ENCODE measurements at places on chromosomes 7 and 10. TPM values are rescaled to one million over a fixed set of nuclear protein-coding genes. Genes with fewer than 3 reads are reported as not detected.
A peak's percentile ranks its signal among the peaks of the same experiment; 100 is the strongest.

DNA sequence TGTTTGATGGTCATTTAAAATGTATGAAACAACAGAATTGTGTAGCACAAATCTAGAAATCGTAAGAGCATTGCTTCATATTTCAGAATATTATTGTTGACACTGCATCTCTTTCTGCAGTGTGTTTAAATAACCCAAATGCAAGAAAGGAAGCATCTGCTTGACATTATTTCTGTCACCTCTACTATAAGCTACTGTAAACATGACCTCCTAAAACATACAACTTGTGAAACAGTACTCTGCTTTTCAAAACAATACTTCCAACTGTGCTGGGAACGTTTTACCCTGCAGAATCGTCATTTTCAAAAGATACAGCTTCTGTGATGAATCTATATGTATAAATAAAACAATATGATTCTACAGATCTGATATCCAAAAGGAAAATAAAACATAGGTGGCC lies 82.0 kb downstream of the RNF133 start:
- H3K27ac ChIP-seq: no peak overlapping the region
- no peak for DNase-seq
- H3K4me3 ChIP-seq: no peak overlapping the region
- no peaks in the 10 kb centered on the region for H3K27me3 ChIP-seq
- peaks cover 7% of the 10 kb centered on the region for H3K36me3 ChIP-seq
- no peaks in the 10 kb centered on the region for H3K4me1 ChIP-seq

The DNAH11 gene
- 9.7 TPM for total RNA-seq

The ZNF33B gene
- 20.2 TPM for total RNA-seq

- no peaks in the 10 kb centered on the region for H3K36me3 ChIP-seq
- no peak for DNase-seq
- H3K27ac ChIP-seq: no peak overlapping the region
- no peaks in the 10 kb centered on the region for H3K4me1 ChIP-seq
Measured at GRCh38 chr7:121547544-121548092, 151.5 kb upstream of the FAM3C start.

DNA sequence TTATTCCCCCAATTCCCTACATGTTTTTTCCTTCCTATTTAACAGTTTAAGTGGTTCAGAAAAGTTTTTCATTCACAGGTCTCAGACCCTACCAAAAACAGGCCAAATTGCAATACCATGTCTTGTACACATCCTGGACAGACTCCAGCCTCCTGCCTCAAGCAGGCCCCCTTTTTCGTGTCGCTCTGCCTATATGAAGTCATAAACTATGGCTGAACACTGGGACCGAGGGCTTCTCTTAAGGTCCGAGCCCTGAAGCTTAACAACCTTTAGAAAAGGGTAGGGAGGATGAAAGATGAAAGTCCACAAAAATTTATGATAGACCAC lies 1.4 kb downstream of the FBXW4 start:
- no peaks in the 10 kb centered on the region for H3K36me3 ChIP-seq
- H3K27ac ChIP-seq: peak overlapping the region; percentile 99
- H3K27me3 ChIP-seq: no peaks in the 10 kb centered on the region
- peaks cover 46% of the 10 kb centered on the region for H3K4me1 ChIP-seq
- peak overlapping the region; percentile 80 for H3K4me3 ChIP-seq
- DNase-seq: no peak

- no peak for DNase-seq
- H3K4me3 ChIP-seq: no peak overlapping the region
- H3K27ac ChIP-seq: peak overlapping the region; percentile 38
Measured at GRCh38 chr7:131506597-131506996, 49.8 kb downstream of the PODXL start.

GRCh38 chr10:43960981-43961380 lies 312.3 kb upstream of the ZNF32 start:
- H3K4me1 ChIP-seq: peaks cover 18% of the 10 kb centered on the region
- no peak overlapping the region for H3K27ac ChIP-seq
- H3K27me3 ChIP-seq: no peaks in the 10 kb centered on the region

GRCh38 chr7:123305840-123306375 lies 106.1 kb upstream of the SLC13A1 start:
- no peaks in the 10 kb centered on the region for H3K36me3 ChIP-seq
- no peak for DNase-seq
- H3K27me3 ChIP-seq: no peaks in the 10 kb centered on the region
- no peak overlapping the region for H3K27ac ChIP-seq

DNA sequence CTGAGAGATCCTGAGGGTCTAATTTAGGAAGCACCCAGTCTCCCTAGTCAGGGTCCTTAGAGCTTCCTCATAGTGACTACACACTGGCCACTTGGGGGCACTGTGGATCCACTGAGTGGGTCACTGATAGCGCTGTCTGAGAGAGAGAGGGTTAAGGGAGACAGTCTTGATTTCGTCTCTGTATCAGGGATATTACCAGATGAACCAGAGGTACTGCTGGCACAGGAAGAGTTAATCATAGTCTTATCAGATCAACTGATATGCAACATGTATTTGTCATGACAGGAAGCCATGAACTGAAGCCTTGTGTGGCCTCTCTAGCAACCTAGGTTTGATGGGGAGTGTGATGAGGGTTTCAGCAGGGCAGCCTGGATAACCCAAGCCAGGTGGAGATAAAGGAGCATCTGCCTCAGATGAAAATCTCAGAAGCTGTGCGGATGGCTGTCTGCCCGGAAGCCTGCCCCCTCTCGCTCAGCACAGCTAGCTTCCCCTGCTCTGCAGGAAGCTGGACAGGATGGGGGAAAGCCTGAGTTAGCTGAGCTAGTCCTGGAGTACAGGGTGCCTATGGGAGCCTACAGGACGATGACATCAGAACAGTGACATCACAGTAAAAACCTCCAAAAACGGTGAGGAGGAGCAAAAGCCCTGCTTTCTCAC lies 214.0 kb upstream of the PRSS1 start:
- no peaks in the 10 kb centered on the region for H3K4me1 ChIP-seq
- H3K36me3 ChIP-seq: no peaks in the 10 kb centered on the region
- DNase-seq: no peak
- no peak overlapping the region for H3K4me3 ChIP-seq

The NPSR1 gene
- not detected for total RNA-seq
